Hepatic stellate cell (primary cell): ENCODE measurements at places on chromosomes 6 and 20.

GRCh38 chr20:58102744-58103516 is 125.5 kb downstream of the ANKRD60 start:
- no peak for DNase-seq

DNA sequence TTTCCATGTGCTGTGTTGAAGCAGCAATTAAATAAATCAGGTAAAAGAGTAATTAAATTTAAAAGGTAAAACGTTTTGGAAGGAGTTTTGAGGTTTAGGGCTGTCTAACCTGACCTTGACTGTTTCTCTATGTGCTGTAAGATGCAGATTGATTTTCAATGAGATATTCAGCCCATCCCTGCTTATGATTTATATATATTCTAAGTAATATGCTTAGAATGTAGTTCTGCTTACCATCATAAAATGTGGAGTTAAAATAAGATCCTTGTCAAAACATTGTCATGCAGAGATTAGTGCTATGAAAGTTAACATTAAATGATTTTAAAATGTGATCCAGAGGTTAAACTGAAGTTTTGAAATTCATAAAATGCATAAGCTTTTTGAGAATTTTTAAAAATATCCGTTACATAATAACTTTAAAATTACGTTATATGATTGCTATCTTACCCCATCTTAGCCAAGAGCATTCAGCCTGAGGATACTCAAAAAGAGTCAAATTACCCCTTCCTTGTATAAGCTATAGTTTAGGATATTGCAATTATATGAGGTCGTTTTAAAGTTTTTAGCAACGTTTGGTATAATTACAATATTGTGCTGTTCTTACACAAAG is 122.5 kb downstream of the MTHFD1L start:
- no peak for DNase-seq

- DNase-seq: no peak
These were observed 71.8 kb downstream of the F13A1 start for GRCh38 chr6:6248651-6249050.

DNA sequence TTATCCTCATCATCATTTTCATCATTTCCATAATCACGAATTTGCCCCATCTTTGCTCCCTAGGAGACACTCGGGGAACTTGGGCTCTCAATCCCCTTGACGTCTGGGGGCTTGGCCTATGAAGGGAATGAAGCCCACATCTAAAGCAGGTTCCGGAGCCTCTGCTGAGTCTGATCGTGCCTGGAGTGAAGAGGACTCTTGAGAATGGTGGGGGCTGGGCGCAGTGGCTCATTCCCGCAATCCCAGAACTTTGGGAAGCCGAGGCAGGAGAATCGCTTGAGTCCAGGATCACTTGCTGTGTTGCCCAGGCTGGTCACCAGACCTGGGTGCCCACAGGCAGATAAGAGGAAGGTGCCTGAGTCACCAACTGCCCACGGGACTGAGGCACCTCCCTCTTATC is 114.5 kb downstream of the SYCP2 start:
- DNase-seq: no peak

DNA sequence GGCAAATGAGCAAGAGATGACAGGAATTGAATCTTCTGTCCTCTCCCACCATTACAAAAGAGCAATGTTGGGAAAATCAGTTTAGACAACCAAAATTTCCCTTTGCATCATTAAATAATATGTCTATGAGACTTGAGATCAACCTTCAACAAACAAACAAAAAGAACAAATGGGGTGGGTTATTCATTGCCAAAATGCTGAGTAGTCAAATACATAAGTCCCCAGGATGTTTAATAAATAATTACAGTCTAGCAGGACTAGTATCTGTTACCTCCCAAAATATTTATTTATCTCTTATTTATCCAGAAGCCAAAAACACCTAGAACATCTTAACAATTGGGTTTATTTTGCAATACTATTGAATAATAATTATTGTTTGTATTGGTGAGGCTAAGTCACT is 16.2 kb upstream of the IRAK1BP1 start:
- DNase-seq: no peak

- no peak for DNase-seq
These were observed 35.1 kb downstream of the LRFN2 start for GRCh38 chr6:40551966-40552505.

DNA sequence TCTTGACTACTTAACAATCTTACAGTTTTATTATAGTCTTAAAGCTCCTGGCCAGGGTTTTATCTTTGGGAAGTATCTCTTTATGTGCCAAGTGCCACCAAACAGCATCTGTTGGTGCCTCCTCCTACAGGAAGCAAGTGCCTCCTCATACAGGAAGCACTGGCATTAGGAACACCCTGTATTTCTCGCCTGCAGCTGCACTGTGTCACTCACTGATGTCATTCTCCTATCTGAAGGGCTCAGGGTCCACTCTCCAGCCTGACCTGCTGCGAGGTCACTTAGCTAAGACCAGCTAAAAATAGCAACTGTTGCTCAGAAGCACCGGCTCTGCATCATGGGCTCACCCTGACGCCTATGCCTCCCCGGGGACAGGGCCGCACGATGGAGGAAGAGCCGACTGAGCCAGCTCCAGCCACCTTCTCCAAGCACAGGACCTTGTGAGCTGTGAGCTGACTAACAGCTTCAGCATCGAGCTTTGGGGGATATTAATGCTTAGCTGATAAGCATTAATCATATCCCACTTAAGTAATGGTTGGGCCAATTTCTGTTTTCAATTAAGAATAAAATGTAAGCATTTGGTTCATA is 66.3 kb upstream of the CD93 start:
- DNase-seq: peak; percentile 92

- DNase-seq: no peak
These were observed 255.5 kb upstream of the PLN start for GRCh38 chr6:118292558-118292957.

GRCh38 chr6:109720311-109720710 is 29.2 kb downstream of the FIG4 start:
- no peak for DNase-seq
